ENCODE measurements at places on chromosomes 2 and 18.

DNA sequence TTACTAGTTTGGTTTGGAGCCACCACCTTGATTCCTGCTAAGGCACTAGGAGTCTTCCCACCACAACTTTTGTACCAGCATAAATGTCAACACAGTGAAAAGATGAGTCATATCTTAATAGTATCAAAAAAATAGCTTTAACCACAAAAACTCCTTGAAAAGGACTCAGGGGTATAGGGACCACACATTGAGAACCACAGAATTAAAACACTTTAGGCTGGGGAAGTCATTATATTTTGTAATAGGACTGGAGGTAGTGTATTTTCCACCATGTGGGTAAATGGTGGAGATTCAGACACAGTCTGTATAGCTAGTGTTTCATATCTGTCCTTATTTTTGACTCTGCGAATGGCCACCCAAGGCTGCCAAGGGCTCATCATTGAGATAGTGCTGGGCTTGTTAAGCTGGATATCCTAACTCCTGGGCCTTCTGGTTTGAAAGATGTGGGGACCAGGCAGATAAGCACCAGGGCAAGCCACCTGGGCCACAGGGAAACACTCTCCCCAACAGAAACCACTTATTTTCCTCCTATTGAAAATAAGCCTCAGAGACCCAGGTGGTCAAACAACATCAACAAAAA is 19.1 kb upstream of the FHL2 start:
- no peak for DNase-seq

DNA sequence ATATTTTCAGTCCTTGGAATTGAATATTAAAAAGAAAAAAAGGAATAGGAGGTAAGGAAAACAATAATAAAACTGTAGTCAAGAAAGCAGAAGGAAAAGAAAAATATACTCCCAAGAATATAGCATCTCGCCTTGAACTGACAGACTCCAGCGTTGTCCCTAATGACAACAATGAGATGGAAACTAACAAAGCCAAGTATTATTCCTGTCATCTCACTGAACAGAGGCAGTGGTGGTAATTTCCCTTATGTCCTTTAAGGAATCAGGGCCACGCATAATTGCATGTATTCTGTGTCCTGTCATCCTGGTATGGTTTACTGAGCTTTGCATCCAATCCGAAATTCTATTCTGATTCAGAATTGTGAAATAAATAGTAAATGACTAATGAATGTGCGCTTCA is 158.9 kb downstream of the LRRTM4 start:
- no peak for DNase-seq

DNA sequence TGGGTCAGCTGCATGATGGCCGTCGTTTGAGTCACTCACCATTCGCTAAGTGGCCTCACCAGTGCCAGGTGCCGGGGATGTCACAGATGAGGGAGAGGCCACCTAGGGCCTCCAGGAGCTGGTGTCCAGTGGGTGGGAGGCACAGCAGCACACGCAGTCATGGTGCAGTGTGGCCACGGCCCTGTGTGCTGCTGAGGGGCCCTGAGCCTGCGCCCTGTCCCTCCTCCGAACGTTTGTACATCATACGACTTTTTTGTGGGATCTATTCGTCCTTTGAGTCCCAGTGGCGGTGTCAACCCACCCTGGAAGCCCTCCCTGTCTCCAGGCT is 30.1 kb upstream of the ODC1 start:
- no peak for DNase-seq

- DNase-seq = no peak
Measured at GRCh38 chr18:77116201-77117080, 16.1 kb downstream of the MBP start.

GRCh38 chr2:189022492-189022891 is 48.3 kb downstream of the COL3A1 start:
- no peak for DNase-seq

DNA sequence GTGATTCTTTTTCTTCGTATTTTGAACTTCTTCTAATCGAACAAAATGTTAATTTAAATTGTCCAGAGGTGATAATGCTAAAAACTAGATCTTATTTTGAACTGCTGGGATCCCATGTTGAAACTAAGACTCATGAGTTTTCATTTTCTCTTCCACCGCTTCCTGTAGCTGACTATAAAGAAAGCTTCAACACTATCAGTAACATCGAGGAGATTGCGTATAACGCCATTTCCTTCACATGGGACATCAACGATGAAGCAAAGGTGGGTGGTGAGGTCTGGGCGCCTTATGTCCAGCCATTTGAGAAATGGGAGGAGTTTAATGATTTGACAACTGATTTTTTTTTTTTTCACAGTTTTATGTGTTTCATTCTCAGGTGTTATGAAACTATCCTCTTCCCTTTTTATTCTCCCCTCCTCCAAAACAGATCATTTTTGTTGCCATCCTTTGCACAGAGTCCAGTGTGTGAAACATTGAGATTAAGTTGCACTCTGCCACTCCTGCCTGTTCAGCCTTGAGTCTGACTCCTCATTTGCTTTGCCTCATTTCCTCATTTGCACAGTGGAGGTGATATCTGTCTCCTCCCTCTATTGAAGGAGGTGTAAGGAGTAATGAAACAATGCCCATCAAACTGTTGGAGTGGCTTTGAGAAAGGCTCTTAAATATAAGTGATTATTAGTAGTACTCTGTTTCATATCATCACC is 13.8 kb downstream of the GRHL1 start:
- no peak for DNase-seq
